ENCODE measurements at places on chromosomes 2 and 18.

DNA sequence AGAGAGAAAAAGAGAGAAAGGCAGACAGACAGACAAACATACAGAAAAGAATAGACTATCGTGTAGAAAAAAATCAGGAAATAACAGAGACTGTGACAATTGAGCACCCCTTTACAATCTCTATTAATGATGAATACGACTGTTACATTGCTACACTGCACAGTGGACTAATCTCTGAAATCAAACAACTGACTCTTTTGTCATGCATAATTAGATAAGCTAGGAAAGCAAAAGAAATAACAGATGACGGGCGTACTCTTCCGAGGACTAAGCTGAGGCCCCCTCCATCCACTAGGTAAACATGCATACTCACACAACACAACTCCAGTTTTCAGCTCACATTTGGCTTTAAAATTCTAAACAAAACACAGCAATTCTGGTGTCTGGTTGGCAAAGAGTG, 267.0 kb downstream of the NOL4 start:
- no peak for DNase-seq

- DNase-seq = no peak
Measured at GRCh38 chr2:223591596-223591995, 10.6 kb downstream of the SCG2 start.

DNA sequence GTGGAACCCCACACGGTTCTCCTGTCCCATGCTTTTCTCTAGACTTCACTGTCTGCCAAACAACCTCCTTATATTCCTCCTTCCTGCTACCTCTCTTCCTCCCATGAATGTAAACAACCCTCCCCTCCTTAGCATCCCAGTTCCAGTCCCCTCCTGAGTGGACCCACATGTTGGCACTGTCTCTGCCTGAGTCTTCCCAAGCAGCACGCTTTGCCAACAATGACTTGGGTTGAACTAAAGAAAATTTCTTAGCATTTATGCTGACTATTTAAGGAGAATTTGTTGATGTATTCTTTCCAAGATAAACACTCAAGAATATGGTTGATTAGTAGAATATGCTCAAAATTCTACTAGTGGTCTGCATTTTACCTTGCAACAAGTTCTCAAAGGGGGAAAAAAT, 338.0 kb downstream of the TNS1 start:
- no peak for DNase-seq

- DNase-seq = no peak
Measured at GRCh38 chr2:65999796-66000195, 435.1 kb upstream of the MEIS1 start.

GRCh38 chr2:9030190-9030589, 26.7 kb upstream of the MBOAT2 start:
- no peak for DNase-seq

GRCh38 chr2:31729065-31729439, 148.3 kb upstream of the SRD5A2 start:
- DNase-seq = no peak

DNA sequence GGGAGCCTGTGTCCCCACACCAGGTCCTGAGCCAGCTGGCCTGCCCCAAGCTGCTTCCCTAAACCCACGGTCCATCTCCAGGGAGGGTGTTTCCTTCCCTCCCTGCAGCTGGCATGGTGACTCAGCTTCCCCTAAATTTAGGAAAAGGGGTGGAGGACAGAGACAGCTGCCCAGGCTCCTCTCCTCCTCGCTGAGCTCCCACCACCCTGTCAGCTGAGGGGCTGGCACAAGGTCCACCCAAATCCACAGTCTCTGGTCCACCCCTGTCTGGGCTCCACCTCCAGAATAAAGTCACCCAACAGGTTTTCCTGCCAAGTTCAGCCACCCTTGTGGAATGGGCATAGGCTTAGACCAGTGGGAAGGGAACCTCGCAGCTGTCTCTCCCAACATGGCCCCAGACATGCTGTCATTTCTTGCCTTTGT, 156.5 kb downstream of the TNS1 start:
- DNase-seq = no peak

DNA sequence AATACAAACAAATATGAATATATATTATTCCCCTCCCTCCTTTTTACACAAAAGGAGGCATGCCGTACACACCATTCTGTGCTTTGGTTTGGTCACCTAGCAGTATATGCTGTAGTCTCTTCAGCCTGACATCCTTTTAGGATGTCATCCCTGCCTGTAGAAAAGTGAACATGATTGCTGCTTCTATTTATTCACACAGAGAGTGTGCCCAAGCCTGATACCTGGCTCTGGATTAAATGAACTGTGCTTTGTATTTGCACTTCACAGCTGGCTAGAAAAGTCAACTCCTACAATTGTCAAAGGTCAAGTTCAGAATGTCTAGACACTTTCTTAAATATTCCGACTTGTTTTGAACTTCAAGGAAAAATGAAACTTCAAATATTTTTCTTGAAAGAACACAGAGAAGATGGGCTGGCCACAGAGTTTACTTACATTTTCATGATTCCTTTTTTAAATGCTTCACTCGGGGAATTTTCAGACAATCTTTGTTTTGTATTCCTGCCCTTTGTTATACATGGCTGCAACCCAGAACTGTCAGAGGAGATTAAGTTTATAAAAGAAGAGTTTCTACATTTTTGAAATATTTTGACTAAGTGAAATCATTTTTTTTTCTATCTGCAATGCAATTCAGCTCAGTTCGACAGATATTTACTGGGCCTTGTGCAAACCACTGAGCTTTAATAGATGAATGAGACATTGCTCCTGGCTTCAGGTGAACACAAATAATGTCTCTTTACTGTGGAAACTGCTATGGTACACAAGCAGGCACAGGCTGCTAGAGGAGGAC, 33.5 kb downstream of the DAPL1 start:
- peak; percentile 57 for DNase-seq

DNA sequence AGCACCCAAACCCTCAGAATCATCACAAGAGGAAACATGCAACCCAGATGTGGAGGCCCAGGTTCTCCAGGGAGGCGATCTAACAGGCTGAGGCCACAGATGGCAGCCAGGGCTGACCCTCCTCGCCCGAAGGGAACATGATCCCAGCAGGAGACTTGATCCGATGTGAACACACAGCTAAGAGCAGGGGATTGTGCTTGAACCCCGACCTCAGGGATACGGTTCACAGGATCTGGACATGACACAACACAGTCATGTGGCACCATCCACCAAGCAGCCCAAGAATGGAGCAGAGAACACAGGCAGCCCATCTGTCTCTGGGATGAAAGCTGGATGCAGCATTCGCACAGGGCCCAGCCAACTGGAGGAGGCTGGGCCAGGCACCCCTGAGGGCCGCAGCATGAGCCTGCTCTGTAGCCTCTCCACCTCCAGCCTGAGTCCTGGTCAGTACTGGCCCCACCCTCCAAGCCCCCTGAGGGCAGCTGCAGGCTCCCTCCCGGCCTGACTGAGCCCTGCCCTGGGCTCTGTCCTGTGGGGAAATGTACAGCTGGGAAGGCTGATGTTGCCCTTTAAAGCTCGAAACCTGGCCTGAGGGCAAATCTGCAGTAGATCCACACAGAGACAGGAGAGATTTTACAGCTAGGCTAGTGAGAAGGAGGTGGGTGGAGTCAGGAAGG, 39.0 kb downstream of the AQP12A start:
- DNase-seq = no peak

DNA sequence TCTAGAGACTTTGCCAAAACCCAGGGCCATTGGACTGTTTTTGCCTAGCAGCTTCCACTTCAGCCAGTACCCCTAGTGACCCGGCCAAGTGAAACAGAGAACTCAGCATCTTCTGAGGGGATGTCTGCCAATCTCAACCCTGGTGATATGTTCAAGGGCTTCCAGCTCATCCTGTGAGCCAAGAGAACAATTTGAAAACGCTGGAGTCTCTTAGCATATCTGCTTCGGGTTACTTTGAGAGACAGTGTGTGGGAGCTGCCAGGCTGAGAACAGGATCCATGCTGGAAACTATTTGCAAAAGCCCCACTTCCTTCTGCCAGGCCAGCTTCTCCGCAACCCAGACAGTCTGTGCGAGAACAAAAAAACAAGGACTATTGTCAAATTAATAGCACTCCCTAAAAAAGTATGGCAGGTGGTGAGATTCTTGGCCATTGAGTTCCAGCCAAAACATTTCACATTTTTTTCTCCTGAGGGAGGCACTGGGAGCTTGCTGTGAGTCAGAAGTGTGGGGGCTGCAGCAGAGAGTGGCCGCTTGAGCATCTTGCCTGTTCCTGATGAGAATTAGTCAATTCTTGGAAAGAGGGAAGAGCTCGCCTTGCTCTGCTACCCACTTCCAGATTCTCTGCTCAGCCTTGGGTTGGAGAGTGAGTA, 395.6 kb upstream of the TRIB2 start:
- peak; percentile 81 for DNase-seq
